Left cardiac atrium (tissue), 4 donors: ENCODE measurements at places on chromosomes 5 and 9.

DNA sequence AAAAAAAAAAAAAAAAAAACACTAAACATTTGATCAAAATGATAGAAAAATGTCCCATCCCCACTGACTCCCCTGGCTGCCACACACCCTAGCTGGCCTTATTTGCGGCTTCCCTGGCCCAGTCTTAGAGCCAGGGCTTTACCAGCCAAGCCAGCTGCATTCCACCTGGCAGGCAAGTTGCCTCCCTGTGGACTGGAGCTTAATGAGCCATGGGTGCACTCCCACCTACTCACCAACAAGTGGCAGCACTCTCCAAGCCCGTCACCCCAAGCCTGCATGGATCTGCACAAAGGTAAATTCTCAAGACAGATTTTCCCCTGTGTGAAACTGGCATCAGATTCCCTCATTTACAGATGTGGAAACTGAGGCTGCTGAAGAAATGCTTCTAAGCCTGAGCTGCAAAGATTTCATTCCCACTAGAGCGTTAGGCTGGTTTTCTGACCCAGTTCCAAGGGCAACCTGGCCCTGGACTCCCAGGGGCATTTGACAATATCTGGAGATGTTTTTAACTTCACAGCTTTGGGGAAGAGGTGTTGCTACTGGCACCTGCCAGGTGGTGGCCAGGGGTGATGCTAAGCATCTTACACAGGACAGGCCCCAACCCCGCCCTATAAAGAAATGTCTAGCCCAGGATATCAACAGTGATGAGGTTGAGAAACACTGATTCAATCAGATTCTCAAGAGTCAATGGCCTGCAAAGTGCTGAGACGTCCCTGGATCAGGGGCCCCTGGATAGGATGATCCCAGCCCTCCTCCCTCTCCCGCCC, 21.9 kb upstream of the VDAC1 start:
- no peak for DNase-seq

GRCh38 chr9:8179381-8180053, 379.9 kb upstream of the DMAC1 start:
- DNase-seq = no peak

DNA sequence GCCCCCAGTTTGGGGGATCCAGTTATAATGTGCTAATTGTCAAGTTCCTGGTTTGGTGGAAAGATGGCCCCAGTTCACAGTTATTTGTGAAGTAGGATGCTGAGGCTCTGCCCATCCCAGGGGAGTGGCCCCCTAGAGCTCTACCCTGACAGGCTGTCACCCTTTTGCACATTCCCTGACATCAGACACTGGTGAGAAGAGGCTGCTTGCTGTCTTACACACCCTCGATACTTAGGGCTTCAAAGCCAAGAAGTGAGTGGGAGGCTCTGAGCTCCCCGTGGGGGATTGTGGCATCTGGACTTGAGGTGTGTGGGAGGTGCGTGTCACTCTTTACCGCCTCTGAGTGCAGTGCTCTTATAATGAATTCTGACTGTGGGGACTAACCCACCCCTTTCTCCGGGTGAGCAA, 168.5 kb downstream of the DOCK2 start:
- DNase-seq = no peak

DNA sequence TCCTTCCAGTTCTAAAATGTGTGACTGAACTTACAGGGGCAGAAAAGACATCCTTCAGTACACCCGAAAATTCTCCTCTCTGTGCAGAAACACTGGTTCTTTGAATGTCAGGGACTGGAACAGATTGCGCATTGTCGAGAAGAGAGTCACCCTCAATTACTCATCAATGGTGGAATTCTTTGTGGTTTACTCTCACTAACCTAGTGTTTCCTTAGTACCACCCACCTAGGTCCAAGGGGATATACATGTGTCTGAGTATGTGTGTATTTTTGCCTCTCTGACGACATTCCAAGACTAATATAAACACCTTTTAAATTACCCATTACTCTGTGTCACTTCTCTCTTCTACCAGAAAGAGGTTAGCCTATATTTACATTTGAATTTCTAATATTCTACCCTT, 660.8 kb downstream of the TLE1 start:
- DNase-seq = no peak

- DNase-seq = no peak
Measured at GRCh38 chr5:143186623-143187022, 216.9 kb downstream of the NR3C1 start.

- DNase-seq = no peak
Measured at GRCh38 chr5:136143312-136143711, 10.7 kb downstream of the SMAD5 start.

GRCh38 chr5:95631991-95632675, 12.2 kb downstream of the GPR150 start:
- no peak for DNase-seq

DNA sequence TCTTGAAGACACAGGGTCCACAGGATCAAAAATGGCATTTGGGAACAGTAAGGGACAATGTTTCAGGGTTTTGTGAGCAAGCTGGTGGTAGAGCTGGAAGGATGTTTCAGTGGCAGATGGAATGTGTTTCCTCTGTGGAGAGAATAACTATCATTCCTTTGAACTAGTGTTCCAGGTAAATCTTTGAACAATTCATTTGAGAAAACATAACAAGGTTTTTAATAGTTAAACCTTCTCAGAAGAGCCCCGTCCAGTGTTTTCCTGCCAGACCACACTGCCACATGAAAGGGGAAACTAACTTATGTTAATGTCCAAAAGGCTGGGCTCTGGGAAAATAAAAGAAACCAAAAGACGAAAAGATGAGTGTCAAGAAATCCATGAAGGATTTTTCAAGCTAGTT, 207.0 kb upstream of the ZNF462 start:
- DNase-seq = no peak

- DNase-seq = no peak
Measured at GRCh38 chr5:131276072-131276471, 12.2 kb downstream of the CDC42SE2 start.

- no peak for DNase-seq
Measured at GRCh38 chr5:142191776-142192175, 83.2 kb downstream of the NDFIP1 start.

- DNase-seq = no peak
Measured at GRCh38 chr9:79222483-79222882, 349.3 kb upstream of the TLE4 start.

GRCh38 chr9:121686930-121687541, 35.6 kb downstream of the DAB2IP start:
- DNase-seq = peak; percentile 78

DNA sequence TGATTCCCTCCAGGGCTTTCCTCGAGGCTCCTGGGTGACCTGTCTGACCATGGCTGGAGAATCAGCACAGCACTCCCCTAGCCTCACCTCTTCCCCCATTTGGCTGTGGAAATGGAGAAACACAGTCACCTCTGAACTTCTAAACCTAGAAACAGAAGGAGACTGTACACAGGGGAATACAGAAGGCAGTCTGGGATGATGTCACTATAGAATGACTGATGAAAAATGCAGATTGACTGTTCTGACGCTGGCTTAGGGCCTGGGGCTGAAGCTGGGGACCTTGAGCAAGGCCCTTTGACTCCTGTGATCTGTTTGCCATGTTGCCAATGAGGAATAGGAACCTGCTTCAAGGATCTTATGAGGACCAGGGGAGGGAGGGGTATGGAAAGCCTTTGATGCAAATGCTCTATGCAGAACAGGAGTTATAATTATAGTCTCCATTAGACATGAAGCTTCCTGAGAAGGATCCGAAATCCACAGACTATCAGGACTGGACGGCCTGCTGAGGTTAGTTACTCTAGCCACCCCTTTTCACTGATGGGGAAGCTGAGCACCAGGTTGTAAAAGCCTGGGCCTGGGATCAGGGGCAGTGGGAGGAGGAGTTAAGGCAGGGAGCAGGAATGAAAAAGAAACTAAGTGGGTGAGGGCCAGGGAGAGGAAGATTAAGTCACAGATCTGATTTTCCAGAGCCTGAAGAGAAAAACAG, 24.4 kb upstream of the ANXA6 start:
- no peak for DNase-seq

- DNase-seq = peak; percentile 55
Measured at GRCh38 chr9:130128733-130129431, 43.3 kb upstream of the NCS1 start.

- DNase-seq = no peak
Measured at GRCh38 chr5:107431998-107432397, 238.7 kb downstream of the EFNA5 start.
